NCI-H446 treated with DMSO at 0.1 percent for 48 hours (cell line): ENCODE measurements at places on chromosomes 6 and 20.

DNA sequence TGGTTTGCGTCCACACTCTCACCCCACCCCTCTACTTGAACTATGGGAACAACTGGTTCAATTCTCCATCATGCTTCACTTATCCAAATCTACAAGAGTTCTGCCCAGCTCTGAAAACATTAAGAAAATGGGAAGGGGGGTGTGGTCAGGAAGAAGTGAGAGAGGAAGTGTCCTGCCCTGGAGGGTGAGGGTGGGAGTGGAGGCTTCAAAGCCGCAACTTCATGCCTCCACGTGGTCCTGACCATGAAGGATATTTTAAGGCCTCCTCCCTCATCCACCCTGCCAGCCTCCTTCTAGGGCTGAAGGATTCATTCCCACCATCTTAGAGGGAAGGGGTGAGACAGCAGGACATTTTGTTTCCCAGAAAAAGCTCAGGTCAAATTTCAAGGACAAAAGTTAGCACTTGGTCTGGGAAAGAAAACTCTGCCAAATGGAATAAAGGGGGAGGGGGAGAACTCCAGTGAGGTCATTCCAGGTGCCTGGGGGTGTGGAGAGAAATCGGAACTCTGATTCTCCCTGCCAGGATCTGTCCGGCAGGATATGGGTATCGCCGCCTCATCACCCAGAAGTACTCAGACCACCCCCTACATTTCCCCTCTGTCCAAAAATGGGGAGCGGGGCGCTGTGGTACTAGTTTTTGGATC, 4.9 kb downstream of the RIMS4 start:
- no peak for DNase-seq

GRCh38 chr6:32815996-32816395, 806 bp downstream of the HLA-DOB start:
- no peak for DNase-seq

DNA sequence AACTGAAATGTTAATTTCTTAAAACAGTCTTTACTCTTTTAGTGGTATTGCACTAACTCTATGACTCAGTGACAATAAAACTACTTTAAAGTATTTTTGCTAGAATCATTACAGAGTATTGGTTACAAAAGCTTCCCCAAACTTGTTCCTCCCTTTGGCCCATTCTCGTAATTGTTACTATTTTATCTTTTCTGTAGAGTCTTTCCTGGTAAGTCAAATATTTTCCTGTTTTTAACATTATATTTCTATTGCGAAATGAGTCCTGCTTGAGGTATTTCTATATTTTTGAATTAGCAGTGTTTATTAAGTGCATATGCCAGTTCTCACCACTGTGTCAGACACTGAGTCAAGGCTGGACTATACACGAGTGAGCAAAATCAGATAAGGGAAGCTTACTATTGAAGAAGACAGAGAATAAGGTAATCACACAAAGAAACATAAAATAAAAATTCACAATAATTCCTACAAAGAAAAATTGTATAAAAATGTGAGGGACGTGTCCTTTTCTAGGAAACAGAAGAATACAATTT, 970.5 kb downstream of the EYS start:
- no peak for DNase-seq

DNA sequence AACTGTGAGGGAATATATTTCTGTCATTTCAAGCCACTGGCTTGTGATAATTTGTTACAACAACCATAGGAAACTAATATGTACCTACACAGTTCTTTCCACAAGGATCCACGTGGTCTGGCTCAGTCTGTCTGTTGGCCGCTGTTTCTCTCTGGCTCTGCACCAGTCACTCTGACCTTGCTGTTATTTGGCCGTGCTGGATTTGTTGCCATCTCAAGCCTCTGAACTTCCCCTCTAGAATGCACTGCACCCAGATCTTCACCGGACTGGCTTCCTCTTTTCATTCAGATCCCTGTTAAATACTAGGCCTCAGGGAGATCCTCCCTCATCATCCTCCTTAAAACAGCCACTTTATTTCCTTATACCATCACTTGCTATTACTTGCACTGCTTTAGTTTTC, 446.8 kb downstream of the TFAP2B start:
- no peak for DNase-seq

DNA sequence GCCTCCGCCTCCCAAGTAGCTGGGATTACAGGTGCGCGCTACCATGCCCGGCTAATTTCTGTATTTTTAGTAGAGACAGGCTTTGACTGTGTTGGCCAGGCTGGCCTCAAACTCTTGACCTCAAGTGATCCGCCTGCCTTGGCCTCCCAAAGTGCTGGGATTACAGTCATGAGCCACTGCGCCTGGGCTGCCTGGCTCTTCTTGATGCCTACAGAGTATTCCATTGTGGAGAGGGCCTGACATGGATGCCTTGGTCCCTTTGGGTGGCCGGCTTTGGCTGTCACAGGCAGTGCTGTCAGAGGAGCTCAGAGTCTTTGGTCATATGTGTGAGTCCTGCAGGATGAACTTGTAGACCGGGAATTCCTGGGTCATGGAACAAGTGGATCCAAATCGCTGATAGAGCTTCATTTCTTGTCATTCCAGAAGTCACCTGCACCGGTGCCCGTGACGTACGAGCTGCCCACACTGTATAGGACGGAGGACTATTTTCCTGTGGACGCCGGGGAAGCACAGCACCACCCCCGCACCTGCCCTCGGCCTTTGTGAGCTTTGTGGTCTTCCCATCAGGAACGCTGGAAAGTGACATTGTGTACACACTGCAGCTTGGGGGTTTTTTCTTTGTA, 55.1 kb downstream of the ADNP start:
- no peak for DNase-seq

DNA sequence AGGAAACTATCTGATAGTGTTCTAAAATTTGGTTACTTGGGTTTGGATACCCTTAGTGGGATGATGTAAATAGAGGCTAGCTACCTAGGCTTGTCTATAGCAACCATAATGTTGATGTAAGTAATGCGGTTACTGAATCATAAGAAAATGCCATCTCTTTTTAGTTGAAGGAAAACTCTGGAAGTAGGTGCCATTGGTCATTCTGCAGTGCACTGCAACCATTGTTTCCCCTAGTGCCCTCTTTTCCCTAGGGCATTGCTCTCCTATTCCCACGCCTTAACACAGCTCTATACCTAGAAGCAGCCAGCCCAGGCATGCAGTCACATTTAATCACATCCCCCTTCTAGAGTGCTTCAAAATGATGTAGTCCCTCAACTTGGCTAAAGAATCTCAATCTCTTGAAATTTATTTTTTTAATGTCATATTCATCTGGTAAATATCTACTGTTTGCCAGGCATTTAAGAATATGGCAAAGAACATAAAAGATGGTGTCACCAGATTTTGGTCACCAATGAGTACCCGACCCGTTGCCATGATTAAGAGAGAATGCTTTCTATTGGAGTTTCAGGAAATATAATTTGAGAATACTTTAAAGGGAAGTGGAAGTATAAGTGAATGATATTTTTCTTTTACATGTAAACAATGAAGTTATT, 10.4 kb downstream of the LOC128125822 start:
- DNase-seq: no peak

GRCh38 chr6:16872543-16873235, 111.4 kb upstream of the ATXN1 start:
- no peak for DNase-seq

- no peak for DNase-seq
Observed at GRCh38 chr20:58293453-58293852, 16.1 kb upstream of the RAB22A start.

GRCh38 chr6:143096403-143096802, 35.7 kb downstream of the AIG1 start:
- DNase-seq: no peak

DNA sequence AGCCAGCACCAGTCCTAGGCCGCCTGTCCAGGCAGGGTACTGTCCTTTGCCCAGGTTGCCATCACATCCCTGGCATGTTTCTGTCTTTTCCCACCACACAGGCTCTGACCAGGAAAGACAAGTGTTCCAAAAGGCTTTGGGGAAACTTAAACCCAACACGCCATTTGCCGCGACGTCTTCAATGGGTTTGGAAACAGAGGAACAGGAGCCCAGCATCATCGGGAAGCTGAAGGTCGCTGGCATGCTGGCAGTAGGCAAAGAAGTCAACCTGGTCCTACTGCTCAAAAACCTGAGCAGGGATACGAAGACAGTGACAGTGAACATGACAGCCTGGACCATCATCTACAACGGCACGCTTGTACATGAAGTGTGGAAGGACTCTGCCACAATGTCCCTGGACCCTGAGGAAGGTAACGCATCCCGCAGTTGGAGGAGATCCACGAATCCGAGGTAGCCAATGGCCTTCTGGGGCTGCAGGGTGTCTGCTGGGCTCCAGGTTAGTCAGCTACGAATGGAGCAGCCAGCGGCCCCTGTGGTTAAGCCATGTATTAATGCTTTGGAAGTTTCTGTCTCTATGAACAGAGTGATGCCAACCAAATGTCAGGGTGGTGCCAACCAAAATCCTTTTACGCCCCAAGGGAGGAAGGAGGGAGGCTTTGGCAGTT, 36.2 kb downstream of the TGM3 start:
- DNase-seq: no peak

GRCh38 chr6:107657373-107657754, 166.7 kb downstream of the SCML4 start:
- no peak for DNase-seq

DNA sequence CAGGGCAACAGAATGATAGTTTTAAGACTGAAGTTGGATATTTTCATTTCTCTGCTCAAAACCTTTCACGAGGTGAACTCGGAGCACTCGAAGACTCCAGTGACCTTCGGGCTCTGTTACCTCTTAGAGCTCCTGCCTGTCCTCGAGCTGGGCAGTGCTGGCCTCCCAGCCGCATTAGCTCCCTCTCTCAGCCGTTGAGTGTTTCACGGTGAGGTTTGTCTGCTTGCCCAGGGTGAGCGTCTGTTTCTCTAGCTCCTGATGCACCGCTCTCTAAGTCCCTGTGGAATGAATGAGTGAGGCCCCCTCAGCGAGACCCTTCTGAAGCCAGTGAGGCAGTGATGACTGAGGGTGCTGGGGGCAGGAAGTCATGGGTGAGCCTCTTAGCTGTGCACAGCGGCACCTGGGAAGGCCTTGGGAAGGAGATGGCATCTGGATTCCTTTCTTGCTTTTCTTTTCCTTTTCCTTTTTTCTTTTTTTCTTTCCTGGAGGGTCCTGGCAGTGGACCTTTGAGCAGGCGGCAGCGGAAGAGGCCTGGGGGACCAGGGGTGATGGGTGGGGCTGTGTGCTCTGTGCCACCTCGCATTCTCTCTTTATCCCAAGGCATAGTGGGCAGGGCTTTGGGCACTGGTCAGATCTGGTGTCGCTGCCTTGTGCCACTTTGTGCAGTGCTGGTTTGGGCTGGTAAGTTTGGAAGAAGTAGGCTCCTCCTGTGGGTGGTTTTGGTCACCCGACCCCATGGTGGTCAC, 2.2 kb downstream of the PSMG4 start:
- no peak for DNase-seq

DNA sequence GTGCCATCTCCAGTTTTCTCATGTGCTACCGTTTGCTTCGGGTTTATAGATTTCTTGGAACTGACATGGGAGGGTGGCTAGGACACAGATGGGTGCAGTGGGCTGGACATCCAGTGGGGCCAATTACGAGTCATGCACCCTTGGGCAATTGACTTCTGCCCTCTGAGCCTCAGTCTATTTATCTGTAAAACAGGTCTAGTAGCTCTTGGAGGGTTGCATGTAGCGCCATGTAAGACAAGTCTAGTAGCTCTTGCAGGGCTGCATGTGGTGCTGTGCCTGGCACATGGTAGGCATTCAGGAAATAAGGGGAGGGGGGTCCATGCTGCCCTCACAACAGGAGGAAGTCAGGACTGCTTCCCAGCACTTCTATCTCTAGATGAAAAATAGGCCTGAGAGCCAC, 15.3 kb downstream of the PMEPA1 start:
- no peak for DNase-seq

DNA sequence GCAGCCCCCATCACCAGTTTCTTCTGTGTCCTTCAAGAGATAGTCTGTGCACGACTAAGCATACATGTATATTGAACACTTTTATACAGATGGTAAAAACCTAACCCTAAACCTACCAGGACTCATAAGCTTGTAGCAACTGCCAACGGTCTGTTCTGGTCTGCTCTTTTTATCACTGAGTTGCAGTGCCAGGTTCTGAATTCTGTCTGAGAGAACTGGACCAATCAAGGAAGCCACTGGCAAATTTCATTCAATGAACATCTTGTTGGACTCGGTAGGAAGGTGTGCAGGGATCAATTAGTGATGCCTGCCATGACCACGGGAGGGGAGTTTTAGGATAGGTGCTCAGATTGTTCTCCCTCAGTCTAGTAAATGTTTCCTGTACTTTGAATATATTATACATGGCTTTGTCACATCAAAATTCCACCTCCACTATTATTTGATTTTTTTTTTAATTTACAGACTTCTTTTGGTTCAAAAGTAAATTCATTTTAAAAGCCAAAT, 146.8 kb downstream of the EYA2 start:
- DNase-seq: no peak

DNA sequence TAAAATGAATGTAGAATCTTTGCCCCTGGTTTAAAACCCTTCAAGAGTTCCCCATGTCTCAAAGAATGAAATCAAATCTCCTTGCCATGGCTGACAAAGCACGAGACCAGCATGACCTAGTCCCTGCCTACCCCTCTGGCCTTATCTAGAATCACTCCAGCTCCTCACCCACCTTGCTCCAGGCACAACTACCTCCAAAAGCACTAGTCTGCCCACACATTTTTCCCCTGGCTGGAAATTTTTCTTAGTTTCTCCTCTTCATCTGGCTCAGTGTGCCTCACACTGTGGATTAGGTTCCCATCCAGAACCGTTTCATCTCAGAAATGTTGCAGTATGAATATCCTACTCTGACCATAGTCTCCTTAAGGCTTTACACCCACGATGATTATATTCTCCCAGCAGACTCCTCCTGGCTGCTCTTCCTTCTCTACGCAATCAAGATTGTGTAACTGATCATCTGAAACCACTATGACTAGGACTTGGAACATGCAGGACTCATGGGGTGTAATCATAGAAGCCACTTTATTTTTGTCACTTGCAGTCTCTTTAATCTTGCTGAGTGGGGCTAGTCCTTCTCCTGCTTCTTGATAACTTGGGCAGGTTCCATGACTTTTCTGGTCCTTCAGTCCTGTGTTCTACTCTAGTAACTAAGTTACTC, 7.8 kb upstream of the MRS2 start:
- DNase-seq: no peak

GRCh38 chr20:4661191-4661590, 60.5 kb upstream of the PRND start:
- no peak for DNase-seq

GRCh38 chr6:82283771-82284410, 36.3 kb upstream of the IBTK start:
- DNase-seq: no peak

DNA sequence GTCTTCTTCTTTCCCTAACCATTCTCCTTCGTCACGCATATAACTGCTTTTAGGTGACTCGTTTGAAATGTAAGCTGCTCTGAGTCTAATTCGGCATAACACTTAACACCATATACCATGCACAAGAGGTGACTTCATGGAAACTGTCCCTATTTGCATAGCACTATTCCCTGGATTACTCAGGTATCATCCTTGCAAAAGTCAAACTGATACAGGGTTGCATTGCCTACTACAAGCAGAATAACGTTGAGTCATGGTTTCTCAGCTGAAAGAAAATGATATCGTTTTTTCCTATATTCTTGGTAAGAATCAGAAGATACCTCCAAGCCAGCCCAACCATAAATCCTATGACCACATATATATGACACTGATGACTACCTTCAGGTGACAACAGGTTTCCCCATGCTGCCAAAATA, 227.5 kb downstream of the ATXN1 start:
- DNase-seq: no peak

GRCh38 chr6:109662192-109662591, 28.8 kb downstream of the AK9 start:
- DNase-seq: no peak
